Fibroblast of skin of scalp (primary cell): ENCODE measurements at places on chromosomes 7 and 10.

- DNase-seq: no peak
These were observed 37.9 kb upstream of the LRRN3 start for GRCh38 chr7:111053035-111053434.

- DNase-seq: no peak
These were observed 19.3 kb downstream of the MYOF start for GRCh38 chr10:93462881-93463280.

GRCh38 chr7:90568213-90568612 is 27.9 kb upstream of the CDK14 start:
- DNase-seq: no peak

- no peak for DNase-seq
These were observed 34.1 kb downstream of the OSBPL3 start for GRCh38 chr7:24945899-24946298.

DNA sequence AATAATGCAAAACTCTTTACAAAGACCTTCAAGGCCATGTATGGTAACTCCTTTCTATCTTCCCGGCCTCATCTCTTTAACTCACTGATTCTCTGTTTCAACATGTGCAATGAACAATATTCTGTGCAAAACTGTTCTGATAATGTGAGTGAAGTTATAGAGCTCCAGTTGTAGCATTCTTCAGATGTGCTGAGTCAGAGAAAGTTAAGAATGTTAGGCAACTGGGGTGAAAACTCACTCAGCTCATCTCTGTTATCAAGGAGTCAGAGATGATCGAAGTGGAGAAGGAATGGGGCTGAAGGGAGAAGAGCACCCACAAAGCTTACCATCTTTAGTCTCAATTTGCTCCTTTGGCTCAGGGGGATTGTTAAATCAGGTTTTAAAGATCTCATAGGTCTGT is 344.7 kb upstream of the NPSR1 start:
- DNase-seq: peak; percentile 29

DNA sequence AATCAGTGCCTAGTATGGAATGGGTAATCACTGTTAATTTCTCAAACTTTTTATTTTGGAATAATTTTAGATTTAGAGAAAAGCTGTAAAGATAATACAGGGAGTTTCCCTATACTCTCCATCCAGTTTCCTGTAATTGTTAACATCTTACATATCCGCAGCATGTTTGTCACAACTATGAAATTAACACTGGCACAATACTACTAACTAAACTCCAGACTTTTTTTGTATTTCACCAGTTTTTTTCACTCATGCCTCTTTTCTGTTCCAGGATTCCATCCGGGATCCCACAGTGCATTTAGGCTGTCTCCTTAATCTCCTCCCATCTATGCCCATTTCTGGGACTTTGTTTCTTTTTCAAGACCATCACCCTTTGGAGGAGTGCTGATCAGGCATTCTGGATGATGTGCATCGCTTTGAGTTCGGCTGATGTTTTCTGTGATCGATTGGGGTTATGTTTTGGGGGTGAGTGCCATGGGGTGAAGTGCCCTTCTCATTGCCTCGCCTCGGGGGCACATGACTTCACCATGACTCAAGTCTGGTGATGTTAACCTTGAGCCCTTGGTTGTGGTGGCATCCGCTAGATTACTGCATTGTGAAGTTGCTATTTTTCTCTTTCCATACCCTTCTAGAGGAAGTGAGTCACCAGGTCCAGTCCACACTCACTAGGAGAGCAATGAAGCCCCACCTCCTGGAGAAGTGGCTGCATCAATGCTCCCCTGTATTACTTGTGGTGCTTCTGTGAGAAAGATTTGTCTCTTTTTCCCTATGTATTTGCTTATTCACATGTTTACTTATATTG is 43.9 kb upstream of the GRB10 start:
- DNase-seq: peak; percentile 83

DNA sequence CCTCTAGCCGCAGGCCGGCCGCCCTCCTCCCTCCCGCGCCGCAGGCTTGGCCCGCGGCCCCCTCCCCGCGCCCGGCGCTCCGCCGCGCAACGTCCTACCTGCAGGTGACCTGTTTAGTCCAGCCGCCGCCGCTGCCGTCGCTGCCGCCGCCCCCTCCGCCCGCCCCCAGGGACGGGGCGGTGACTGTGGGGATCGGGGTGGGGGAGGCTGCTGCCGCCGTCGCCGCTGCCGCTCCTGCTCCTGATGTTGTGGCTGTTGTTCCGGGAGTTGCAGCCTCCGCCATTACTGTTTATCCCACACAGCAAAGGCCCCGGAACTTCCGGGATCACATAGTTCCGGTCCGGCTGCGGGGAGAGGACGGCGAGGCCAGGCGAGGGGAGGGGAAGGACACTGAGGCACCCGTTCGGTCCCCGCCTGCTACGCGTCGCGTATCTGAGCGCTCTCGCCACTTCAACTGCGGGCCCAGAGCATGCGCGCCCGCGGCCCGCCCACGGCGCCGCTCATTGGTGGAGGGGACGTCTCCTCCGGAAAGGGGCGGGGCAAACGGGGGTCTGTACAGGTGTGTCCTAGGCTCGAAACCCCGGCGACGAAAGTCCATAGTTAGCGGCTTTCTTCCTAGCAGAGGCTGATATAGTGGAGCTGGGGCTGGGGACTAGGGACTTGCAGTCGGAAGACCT is at the start of gene MKRN1:
Gene MKRN1, minus strand, starts transcription at position 444 of the 677 bp plus-strand sequence. Its CDS starts 161 bp downstream, at position 283.
- DNase-seq: peak; percentile 91

GRCh38 chr7:108376206-108376605 is 80.0 kb downstream of the NRCAM start:
- DNase-seq: no peak

GRCh38 chr7:73890555-73891147 is 29.7 kb downstream of the TMEM270 start:
- no peak for DNase-seq

- DNase-seq: peak; percentile 98
These were observed 258.5 kb downstream of the HDAC9 start for GRCh38 chr7:18753972-18754610.

- peak; percentile 56 for DNase-seq
These were observed 159.7 kb downstream of the AUTS2 start for GRCh38 chr7:69757981-69758430.

DNA sequence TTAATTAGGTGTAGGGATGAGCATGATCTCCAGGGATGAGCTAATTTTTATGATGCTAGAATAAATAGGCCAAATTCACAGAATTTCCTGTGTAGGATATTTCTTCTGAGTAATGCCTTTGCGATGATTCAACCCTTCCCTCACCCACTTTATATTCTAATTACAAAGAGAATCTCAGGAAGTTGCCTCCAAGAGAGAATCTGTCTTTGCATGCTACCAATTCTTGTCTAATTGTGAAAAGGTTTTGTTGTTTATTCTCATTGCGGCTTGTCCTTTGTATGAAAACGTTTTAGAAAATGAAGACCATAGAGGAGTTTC is 6.3 kb downstream of the C7orf57 start:
- DNase-seq: peak; percentile 79

GRCh38 chr10:26087666-26088065 is 128.9 kb upstream of the GAD2 start:
- DNase-seq: no peak

GRCh38 chr7:106485031-106485551 is 175.9 kb downstream of the CCDC71L start:
- DNase-seq: peak; percentile 70

DNA sequence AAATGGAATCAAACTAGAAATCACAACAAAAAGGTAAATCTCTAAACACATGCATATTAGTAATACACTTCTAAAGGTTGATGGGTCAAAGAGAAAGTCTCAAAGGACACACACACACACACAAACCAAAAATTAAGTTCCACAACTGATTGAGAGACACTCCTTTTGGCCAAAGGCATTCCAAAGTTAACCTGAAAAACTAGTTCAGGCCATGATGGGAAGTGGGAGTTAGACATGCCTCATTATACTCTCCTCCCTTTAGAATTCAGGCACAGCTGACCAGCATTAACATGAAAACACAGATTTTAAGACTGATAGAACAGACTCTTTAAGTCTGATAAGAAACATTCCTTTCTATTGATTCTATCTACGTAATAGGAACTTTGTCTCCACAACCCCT is 332.4 kb upstream of the IGFBP3 start:
- no peak for DNase-seq

- DNase-seq: no peak
These were observed 54.8 kb downstream of the DGKI start for GRCh38 chr7:137791930-137792329.

DNA sequence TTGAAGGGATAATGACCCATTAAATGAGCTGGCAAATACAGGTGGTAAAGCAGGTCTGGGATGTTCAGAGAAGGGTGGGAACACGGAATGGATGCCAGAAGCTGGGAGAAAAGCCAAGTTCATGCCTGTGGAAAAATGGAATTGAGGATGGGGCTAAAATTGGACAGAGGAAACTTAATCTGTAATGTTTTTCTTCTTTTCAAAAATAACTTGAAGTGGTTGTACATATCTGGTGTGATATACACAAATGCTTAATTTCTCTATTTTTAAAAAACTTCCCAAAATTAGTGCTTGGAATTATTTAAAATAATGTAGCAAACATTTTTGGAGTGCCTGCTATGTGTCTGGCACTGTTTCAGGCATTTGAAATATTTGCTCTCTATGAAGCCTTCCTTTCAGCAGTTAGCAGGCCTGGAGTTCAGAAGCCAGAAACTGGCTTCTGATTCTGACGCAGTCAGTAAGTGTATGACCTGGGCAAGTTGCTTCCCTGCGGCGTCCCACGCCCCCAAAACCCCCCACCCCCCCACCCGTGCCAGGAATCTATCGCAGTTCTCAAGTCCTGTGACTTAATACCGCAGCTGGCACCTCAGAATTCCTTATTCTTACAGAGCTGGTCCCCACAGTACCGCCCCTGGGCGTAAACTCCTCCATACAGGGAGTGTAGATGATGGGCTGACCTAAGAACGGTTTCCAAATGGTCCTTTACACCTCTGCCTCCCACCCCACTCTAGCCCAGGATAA is 828 bp upstream of the MALSU1 start:
- DNase-seq: peak; percentile 89

- no peak for DNase-seq
These were observed 125.7 kb downstream of the CD36 start for GRCh38 chr7:80764132-80764531.

DNA sequence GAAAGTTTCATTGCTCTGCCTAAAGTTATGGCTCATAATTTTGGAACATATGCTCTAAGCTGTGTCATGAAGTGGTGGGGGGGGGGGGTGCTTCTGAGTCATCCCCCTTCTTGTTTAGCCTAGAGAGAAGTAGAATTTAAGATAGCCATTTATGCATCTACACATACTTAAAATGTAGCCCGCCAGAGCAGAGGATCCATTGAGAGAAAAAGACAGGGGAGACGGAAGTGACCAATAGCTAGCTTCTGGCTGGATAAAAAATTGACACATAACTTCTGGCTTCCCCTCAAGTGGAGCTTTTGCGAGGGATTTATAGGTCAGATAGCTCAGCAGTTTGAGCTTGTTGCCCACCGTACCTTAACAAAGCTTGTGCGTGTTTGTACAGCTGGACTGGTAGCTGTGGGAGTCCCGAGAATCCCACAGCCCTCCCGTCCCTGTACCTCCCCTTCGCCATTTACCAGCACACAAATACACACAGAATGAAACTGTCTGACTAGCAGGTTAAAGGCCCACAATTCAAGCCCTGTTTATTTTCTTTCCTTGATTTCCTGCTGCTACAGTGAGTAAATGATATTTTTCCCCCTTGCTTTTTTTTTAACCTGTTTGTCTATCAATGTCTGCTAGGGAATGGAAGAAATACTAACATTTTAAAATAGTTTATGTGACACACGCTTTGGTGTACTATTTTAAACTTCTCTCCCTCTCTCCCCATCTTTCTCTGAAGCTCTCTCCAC is 232.6 kb upstream of the FERD3L start:
- peak; percentile 65 for DNase-seq

- no peak for DNase-seq
These were observed 43.5 kb downstream of the YKT6 start for GRCh38 chr7:44244282-44244681.

DNA sequence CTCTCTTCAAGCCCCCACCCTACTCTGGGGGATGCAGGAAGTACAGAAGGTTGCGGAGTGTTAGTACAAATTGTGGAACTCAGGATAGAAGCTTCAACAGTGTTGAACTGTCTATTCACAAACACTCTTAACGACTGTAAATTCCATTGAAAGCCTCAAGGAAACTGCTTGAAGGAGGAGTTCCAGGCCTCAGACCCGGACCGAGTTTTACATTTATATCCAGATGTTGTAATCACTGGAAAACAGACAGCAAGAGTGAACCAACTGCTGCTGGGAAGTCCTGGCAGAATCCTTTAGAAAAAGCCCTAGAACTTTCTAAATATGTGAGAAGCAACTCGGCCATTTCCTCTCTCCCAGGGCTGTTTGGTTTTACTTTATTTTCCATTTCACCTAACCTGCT is 84.1 kb upstream of the LRRC18 start:
- no peak for DNase-seq

DNA sequence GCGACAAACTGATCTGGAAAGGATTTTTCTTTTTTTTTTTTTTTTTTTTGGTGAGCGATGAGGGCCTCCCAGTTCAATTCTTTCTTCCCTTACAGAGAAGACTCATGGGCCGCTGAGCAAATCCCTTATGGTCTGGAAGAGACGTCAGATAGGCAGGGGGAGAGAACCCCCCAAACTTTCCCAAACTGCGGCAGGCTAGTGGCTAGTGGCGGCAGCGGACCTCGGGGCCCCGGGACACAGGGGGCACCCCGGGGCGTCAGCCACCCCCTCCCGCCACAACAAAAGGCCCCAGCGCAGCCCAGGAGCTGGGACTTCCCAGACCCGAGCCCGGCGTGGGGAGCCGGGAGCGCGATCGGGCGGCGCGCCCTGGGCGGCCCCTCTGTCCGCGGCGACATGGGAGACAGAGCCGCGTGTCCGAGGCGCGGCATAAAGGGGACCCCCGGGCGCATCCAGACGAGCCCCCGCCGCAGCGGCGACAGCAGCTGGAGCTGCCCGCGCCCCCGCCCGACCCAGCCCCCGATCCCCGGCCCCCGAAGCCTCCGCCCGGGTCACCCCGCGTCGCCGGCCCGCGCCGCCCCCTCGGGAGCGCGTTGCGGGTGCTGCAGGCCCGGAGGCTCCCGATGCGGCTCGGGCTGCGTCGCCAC is 755 bp downstream of the FAM171A1 start:
- peak; percentile 37 for DNase-seq

- DNase-seq: no peak
These were observed 37.5 kb downstream of the ARHGAP22 start for GRCh38 chr10:48567346-48567745.

GRCh38 chr7:144519925-144520324 is 116.4 kb upstream of the NOBOX start:
- no peak for DNase-seq

DNA sequence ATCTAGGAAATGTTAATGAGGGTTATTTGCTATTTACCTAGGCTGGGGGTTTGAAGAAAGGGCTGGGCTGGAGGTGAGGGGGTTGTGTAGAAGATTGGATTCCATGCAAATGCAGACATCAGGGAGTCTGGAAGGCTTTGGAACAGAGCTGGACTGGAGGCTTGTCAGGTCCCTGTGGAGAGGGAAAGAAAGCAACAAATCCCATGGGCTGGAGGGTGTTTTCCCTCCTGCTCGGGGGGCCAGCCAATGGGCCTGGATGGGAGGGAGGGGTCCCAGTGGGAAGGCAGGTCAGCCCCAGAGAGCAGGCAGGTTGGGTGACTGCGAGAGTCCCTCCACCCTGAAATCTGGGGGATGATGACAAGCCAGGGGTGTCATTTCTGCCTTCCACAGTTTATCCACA is 431.8 kb downstream of the RPS24 start:
- no peak for DNase-seq

- no peak for DNase-seq
These were observed 193.5 kb upstream of the SP8 start for GRCh38 chr7:20980232-20980631.
